Neural crest cell (in vitro differentiated cells): ENCODE measurements at places on chromosomes 1 and 21. TPM values are rescaled to one million over a fixed set of nuclear protein-coding genes. Genes with fewer than 3 reads are reported as not detected.

CHRM3 gene
- 2.3 and 2.7 TPM in 2 replicates for total RNA-seq

DNA sequence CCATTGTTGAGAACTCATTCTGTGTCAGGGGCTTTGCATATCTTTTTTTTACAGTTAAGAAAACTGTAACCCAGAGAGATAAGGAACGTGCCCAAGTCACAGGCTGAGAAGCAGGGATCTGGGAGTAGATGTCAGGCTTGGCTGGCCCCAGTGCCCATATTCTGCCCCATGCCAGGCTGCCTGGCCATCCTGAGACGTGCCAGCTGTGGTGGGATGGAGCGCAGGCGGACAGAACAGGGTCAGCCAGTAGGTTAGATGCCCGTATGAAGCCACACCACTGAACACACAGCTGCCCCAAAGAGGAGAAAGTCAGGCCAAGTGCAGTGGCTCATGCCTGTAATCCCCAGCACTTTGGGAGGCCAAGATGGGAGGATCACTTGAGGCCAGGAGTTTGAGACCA lies 55.9 kb downstream of the SLC66A1 start:
- H3K4me3 ChIP-seq = no peak overlapping the region
- H3K4me1 ChIP-seq = peaks cover 10% of the 10 kb centered on the region
- no peak overlapping the region for H3K27ac ChIP-seq
- DNase-seq = no peak
- H3K36me3 ChIP-seq = no peaks in the 10 kb centered on the region
- no peaks in the 10 kb centered on the region for H3K27me3 ChIP-seq

DNA sequence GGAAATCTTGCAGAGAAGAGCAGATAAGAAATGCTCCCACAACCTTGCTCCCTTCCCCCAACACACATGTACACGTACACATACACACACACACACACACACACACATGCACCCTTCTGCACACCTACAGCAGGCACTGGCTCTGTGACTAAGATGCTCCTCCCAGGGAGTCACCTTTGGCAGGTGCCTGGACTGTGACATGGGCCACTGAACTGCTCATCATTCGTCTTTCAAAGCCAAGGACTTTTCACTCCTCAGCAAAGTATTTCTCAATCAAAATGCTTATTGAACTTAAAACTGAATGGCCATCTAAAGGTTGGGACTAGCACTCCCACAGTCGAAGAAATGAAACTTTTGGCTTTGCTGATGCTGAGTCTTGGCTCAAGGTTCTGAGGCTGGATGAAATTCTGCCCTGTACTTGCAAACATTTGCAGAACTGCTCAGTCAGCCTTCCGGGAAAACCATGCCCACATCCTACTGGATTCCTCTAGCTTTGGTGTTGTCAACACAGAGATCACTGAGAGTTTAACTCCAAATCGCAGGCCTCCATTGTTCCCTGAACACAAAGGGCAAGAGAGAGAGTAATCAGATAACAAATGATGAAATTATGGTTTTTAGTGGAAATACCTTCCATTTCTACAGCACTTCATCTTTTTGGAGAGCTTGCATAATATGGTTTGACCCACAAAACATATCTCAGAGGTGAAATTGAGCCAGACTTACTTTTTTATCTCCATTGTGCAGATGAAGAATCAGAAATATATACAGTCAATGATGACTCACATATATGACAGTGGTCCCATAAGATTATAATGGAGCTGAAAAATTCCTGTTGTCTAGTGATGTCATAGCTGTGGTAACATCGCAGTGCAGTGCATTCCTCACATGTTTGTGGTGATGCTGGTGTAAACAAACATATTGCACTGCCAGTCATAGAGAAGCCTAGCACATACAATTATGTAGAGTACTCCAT lies 72.4 kb upstream of the BCAR3 start:
- H3K4me1 ChIP-seq = peaks cover 58% of the 10 kb centered on the region
- H3K27ac ChIP-seq = peak overlapping the region; percentile 43

- H3K27ac ChIP-seq = no peak overlapping the region
- no peaks in the 10 kb centered on the region for H3K4me1 ChIP-seq
- H3K36me3 ChIP-seq = peaks cover 5% of the 10 kb centered on the region
- no peak overlapping the region for H3K4me3 ChIP-seq
- H3K27me3 ChIP-seq = no peaks in the 10 kb centered on the region
- no peak for DNase-seq
Measured at GRCh38 chr1:53259932-53260331, 21.6 kb upstream of the MAGOH start.

DNA sequence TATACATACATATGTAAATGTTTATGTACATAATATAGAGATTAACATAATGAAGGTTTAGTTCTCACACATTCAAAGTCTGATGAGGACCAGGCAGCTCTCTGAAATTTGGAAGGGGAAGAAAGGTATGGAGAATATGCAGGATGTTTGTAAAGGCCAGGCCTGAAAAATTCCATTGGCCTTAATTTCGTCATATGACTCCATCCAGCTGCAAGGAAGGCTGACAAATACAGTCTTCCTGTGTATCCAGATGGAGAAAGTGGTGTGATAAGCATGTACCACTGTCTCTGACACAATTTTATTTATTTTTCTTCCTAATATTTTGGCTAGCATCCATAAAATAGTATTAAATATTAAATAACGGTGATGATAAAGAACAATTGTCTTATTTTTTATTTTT lies 6.3 kb upstream of the SGIP1 start:
- H3K27me3 ChIP-seq = peaks cover 14% of the 10 kb centered on the region
- H3K27ac ChIP-seq = no peak overlapping the region
- DNase-seq = no peak
- no peak overlapping the region for H3K4me3 ChIP-seq

DNA sequence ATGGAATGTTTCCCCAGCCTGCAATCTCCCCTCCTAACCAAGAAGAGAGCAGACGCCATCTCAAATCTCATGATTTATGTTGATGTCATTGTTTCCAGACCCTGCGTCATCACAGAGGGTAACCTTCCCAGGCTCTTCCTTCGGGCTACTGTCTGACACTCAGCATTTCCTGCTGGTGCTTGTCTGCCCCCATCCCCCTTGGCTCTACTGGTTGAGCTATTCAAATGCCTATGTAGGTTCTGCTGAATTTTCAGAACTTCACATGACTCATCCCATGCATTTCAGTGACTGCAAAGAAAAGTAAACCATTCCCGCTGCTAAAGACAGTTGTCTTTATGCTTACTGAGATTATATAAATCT lies 24.8 kb upstream of the ITPKB start:
- no peak overlapping the region for H3K4me3 ChIP-seq
- peaks cover 7% of the 10 kb centered on the region for H3K4me1 ChIP-seq
- no peak overlapping the region for H3K27ac ChIP-seq
- H3K36me3 ChIP-seq = no peaks in the 10 kb centered on the region

DNA sequence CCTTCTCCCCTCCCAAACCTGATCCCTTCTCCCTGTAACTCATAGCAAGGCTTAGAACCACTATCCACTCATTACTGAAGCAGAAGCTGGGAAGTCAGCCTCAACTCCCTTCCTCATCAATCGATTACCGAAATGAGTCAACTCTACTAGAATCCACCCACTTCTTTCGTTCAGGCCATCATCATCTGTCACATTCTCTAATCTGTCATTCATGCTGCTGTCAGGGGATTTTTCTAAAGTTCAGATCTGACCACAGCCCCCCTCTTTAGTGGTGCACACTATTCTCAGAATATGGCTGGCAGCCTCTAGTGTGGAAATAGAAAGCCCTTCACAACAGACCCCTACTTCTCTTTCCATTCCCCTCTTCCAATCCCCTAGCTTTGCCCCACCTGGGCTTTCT lies 5.1 kb downstream of the NT5C1A start:
- H3K27me3 ChIP-seq = peaks cover 49% of the 10 kb centered on the region
- H3K4me3 ChIP-seq = no peak overlapping the region
- no peak for DNase-seq
- H3K4me1 ChIP-seq = no peaks in the 10 kb centered on the region
- no peaks in the 10 kb centered on the region for H3K36me3 ChIP-seq
- H3K27ac ChIP-seq = no peak overlapping the region

SPATA1 gene
- total RNA-seq = 1.5 and 2.3 TPM in 2 replicates

DNA sequence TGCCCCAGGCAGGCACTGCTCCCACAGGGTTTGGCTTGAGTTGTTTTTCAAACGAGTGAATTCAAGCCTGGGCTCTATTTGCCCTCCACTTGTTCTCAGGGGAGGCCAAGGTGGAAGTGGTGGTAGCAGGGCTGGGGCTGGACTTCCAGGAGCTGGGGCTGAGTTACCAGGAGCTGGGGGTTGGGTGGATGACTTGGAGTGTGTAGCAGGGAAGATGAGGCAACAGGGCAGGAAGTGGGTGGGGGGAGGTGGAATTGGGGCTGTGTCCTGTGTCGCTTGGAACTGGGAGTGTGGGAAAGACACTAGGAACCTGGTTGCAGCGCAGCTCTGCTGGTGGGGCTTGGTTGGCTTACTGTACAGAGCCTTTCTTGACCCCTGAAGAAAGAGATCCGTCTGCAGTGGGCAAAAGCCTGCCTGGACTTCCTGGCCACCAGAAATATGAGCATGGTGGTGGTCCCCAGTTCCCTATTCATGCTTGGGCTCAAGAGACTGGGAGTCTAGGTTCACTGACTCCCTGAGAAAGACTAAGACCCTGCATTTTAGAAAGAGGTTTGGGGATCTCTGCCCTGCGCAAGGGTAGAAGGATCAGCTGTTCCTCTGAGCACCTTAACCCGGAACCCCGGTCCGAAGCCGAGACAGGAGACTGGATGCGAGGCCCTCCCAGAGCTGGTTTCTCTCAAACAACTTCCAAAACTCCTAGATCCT lies 3.1 kb downstream of the TFAP2E start:
- no peak overlapping the region for H3K27ac ChIP-seq
- H3K4me3 ChIP-seq = peak overlapping the region; percentile 51
- H3K27me3 ChIP-seq = peaks cover 81% of the 10 kb centered on the region
- H3K36me3 ChIP-seq = peaks cover 4% of the 10 kb centered on the region
- peaks cover 13% of the 10 kb centered on the region for H3K4me1 ChIP-seq
- no peak for DNase-seq

DNA sequence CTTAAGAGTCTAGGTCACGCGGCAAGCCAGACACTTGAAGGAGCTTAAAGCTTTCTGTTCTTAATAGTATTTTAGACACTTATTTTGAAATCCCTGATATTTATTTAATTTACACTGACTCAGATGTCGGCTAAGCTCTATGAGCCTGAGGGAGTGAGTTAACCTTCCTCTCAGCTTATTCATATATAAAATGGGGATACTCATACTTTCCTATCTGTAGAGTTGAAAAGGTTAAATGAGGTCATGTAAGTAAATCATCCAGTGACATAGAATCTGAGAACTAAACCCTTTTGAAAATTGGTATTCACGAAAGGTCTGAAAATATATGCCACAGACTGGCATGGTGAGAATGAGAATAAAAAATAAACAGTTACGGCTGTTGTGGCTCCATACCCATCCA lies 1.4 kb upstream of the GPR161 start:
- H3K4me1 ChIP-seq = peaks cover 37% of the 10 kb centered on the region
- H3K36me3 ChIP-seq = peaks cover 3% of the 10 kb centered on the region
- H3K27ac ChIP-seq = no peak overlapping the region
- peak overlapping the region; percentile 95 for H3K4me3 ChIP-seq
- no peak for DNase-seq
- no peaks in the 10 kb centered on the region for H3K27me3 ChIP-seq

DNA sequence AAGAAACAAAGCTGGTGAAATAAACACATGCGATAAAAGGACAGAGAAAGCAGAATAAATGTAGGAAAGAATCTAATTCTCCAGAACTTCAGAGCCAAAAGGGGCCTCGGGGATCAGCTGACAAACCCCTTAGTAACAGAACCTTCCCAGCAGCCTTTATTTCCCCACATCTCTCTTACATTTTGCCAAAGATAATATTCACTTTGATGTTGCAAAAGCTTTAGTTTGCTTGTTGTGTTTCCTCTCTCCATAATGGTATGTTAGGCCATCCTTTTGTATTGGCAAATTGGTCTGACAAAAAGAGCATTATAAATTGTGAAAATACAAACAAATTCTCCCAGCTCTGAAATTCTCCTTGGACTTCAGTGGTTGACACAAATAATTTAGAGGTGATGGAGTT lies 54.9 kb downstream of the OPTC start:
- H3K27me3 ChIP-seq = no peaks in the 10 kb centered on the region
- no peak overlapping the region for H3K27ac ChIP-seq
- peaks cover 9% of the 10 kb centered on the region for H3K4me1 ChIP-seq

DNA sequence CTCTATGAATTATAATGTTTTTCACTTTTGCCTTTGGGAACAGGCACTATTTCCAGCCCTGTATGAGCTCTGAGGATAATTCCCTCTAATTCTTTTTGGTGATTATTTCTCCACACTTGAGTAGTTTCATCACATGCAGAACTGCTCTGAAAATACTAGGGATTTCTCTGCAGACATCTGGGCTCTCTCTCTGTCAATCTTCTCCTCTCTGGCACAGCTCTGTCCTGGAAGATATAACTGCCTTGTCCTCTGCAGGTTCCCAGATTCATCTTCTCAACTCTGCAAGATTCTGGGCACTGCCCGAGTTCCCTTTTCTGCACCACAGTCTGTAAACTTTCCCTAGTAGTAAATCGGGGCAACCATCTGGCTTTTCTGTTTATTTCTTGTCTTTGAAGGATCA lies 131.3 kb upstream of the FMN2 start:
- H3K27ac ChIP-seq = no peak overlapping the region
- H3K27me3 ChIP-seq = peaks cover 13% of the 10 kb centered on the region
- no peak overlapping the region for H3K4me3 ChIP-seq
- no peaks in the 10 kb centered on the region for H3K4me1 ChIP-seq

DPYD gene
- 5.9 and 7.3 TPM in 2 replicates for total RNA-seq

- no peaks in the 10 kb centered on the region for H3K27me3 ChIP-seq
- H3K27ac ChIP-seq = no peak overlapping the region
- no peak overlapping the region for H3K4me3 ChIP-seq
- no peaks in the 10 kb centered on the region for H3K36me3 ChIP-seq
- no peak for DNase-seq
Measured at GRCh38 chr1:75345538-75346292, 211.5 kb downstream of the LHX8 start.

DNA sequence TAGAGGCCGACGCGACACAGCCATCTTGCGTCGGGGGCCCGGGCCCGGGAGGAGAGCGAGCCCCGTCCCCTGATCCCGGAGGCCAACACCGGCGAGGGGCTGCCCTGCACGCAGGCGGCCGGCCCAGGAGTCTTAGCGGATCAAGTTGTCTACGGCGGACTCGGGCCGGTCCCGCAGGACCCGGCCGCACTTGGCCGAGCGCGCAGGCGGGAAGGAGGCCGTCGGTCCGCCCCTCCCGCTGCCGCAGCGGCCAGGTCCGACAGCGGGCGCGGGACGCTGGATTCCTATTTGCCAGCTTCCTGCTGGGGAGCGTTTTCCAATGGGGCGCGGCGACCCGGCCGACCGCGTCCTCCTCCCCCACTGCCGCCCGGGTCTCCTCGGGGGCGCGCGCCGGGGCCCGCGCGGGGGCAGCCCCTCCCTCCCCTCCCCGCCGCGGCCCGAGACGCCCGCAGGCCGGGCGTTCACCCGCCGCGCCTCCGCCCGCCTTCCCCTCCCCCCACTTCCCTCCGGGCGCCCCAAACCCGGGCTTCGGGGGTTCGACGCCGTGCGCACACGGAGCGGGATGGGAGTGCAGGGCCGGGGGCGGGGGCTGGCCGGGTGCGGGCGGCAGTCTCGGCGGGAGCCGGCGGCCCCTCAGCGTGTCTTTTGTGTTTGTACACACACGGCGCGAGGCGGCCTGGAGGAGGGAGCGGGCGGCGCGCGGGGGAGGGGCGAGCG lies 517 bp upstream of the H3-3A start:
- DNase-seq = peak; percentile 74
- peaks cover 6% of the 10 kb centered on the region for H3K27me3 ChIP-seq
- peak overlapping the region; percentile 99 for H3K4me3 ChIP-seq
- peak overlapping the region; percentile 97 for H3K27ac ChIP-seq

GLIS1 gene
- not detected in 2 replicates for total RNA-seq

GRCh38 chr1:232589111-232589811 lies 40.7 kb downstream of the SIPA1L2 start:
- DNase-seq = no peak
- H3K36me3 ChIP-seq = peaks cover 8% of the 10 kb centered on the region
- no peak overlapping the region for H3K4me3 ChIP-seq
- no peaks in the 10 kb centered on the region for H3K27me3 ChIP-seq
